Activated T-cell treated with anti-CD3 and anti-CD28 coated beads for 1 hour (primary cell): ENCODE measurements at places on chromosomes 3 and 15.

DNA sequence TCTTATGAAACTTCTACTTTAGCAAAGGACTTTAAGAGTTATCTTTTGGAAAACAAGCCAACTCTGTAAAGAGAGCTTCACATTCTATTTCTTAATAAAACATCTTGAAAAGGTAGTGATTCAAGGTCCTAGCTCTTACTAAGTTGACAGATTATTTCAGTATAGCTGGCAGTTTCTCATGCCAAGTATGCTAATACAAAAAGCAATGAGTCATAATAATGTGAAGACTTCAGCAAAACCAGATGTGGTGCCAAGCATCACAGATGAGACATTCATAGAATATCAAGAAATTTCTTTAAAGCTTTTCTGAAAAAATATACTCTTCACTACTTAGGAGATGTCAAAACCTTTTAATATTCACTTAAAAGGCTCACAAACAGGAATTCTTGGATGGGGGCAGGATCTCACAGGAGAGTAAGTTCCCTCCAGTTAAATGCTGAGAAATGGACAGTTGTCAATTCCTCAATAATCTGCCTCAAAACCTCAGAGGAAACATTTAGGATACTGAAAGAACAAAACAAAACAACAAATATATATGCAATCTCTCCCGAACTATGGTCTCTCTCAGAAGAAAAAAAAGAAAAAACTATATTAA is 45.6 kb downstream of the DCBLD2 start:
- DNase-seq, result no peak

- DNase-seq, result peak; percentile 4
These were observed 1.0 kb downstream of the TMCC1 start for GRCh38 chr3:129892486-129892856.

DNA sequence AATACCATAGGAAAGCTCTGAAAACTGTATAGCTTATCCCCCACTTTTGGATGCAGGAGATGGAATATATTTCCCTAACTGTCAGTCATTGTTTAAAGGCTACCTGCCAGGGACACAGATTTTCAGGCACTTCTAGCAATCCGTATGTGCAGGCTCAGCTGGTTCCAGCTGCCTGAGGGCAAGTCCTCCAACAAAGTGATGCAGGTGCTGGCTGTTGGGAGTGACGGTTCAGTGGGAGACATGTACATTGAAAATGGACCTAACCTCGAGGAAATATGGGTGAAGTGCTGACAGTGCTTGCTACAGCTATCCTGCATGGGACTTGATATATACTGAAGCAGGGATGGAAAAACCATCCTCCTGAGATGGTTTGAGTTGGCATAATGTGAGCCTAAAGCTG is 153.1 kb upstream of the GAP43 start:
- no peak for DNase-seq

- DNase-seq, result no peak
These were observed 137.6 kb downstream of the SI start for GRCh38 chr3:164940745-164941144.

- DNase-seq, result no peak
These were observed 117.4 kb upstream of the LPP start for GRCh38 chr3:188036375-188037194.

- DNase-seq, result no peak
These were observed 12.1 kb downstream of the RFTN1 start for GRCh38 chr3:16501376-16501775.

GRCh38 chr3:124772081-124772831 is 42.0 kb downstream of the UMPS start:
- no peak for DNase-seq

DNA sequence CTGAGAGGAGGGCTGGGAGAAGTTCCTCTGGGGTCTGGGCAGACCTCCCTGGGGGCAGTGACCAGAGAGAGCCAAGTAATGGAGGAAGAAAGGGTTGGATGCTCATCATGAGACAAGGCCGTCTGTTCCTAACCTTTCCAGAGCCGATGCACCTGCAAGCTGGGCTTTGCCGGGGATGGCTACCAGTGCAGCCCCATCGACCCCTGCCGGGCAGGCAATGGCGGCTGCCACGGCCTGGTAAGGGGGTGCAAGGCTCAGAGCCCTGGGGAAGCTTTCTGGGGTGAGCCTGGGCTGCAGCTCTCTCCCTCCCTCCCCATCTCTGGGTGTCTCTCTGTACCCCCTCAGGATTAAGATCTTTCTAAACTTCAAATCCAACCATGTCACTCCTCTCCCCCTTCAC is 16.4 kb downstream of the STAB1 start:
- no peak for DNase-seq

GRCh38 chr3:57184526-57184925 is 15.3 kb downstream of the HESX1 start:
- no peak for DNase-seq

- no peak for DNase-seq
These were observed 251.2 kb upstream of the UBE2E2 start for GRCh38 chr3:22951910-22952309.

DNA sequence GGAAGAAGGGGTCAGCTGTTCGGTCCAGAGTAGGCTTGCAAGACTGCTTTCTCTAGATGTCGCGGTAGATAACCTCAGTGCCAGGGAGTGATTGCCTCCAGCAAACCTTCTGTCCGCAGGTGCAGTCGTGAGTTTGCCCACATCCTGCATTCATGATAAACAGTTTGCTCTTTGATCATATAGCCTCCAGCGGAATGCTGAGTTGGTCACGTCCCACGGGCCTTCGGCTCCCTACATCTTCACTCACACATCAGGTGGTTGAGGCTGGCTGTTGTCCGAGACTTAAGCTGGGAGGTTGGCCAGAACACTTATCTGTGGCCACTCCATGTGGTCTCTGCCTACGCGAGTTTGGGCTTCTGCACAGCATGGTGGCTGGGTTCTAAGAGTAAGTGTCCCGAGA is 62.1 kb upstream of the NR2C2 start:
- DNase-seq, result no peak

GRCh38 chr3:86930831-86931230 is 60.1 kb downstream of the VGLL3 start:
- no peak for DNase-seq
